ENCODE measurements at places on chromosomes 6 and 20.

GRCh38 chr6:113856625-113857555 is at the start of gene MARCKS:
Gene MARCKS (plus strand): TSS chr6:113857345. CDS start chr6:113857746, 401 bp downstream.
- no peaks in the 10 kb centered on the region for H3K27me3 ChIP-seq
- peaks cover 16% of the 10 kb centered on the region for H3K4me1 ChIP-seq
- peak within 1 kb of the TSS; percentile 97 for H3K4me3 ChIP-seq

DNA sequence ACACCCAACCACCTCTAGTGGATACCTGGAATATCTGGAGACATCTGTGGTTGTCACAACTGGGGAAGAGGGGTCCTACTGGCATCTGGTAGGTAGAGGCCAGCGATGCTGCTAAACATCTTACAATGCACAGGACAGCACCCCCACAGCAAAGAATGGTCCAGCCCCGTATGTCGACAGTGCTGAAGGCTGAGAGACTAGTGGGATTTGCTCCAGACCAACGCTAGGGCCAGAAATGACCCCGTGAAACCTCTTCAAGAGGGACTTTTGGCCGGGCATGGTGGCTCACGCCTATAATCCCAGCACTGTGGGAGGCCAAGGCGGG is 7.2 kb downstream of the PREX1 start:
- H3K4me3 ChIP-seq = no peak overlapping the region
- no peak for DNase-seq
- no peaks in the 10 kb centered on the region for H3K36me3 ChIP-seq
- H3K4me1 ChIP-seq = peaks cover 24% of the 10 kb centered on the region

GRCh38 chr20:11112832-11113231 is 439.0 kb upstream of the JAG1 start:
- no peak for DNase-seq
- no peaks in the 10 kb centered on the region for H3K36me3 ChIP-seq
- H3K4me1 ChIP-seq = peaks cover 5% of the 10 kb centered on the region
- no peaks in the 10 kb centered on the region for H3K27me3 ChIP-seq
- H3K4me3 ChIP-seq = no peak overlapping the region
- no peak overlapping the region for H3K27ac ChIP-seq

DNA sequence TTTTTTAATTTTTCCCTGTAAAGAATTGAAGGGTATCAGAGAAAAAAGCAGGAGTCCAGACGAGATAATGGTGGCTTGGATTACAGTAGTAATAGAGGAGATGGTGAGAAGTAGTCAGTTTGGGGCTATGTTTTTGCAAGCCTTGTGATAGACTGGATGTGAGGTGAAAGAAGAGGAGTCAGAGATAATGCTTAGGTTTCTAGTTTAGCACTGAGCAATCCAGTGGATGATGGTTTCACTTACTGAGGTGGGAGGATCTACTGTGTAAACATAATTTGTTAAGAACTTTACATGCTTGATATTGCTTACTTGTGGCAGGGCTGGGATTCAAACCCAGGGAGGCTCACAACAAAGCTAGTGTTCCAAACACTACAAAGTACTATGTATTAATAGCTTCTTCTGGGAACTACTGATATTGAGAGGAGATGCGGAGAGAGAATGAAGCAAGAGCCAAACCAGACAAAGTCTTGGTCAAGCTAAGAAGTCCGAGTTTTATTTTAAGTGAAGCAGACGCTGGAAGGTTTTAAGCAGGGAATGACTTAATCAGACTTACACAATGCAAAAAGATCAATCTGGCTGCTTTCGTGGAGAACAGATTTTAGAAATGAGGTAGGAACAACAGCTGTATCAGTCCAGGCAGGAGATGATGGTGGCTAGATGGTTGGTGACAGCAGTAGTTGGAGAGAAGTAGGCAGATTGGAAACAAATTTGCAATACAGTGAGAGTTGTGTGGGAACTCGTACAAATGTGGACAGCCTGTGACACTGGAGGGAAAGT is 58.0 kb downstream of the ZFAND3 start:
- H3K4me1 ChIP-seq = peaks cover 34% of the 10 kb centered on the region
- no peak overlapping the region for H3K4me3 ChIP-seq
- no peak for DNase-seq
- H3K27ac ChIP-seq = no peak overlapping the region

DNA sequence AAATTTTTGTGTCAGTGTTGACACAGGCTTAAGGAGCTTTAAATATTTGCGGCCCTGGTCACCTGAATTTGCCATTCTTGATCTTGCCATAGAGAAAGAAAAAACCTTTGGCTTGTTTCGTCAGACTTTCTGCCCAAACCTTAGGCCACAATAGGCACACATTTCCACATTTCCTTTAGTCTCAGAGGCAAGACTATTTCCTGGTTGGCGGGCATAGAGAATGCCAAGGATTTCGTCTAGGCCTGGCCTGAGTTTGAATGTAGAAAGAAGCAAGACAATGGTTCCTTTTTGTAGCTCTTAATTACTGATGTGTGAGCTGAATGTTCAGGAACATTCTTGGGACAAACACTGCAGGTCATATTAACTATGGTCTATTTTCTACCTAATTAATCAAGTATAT is 108.1 kb downstream of the TRMT11 start:
- no peaks in the 10 kb centered on the region for H3K36me3 ChIP-seq
- DNase-seq = no peak
- H3K4me1 ChIP-seq = peaks cover 24% of the 10 kb centered on the region
- H3K27ac ChIP-seq = no peak overlapping the region

GRCh38 chr20:29742699-29743100 is 1514.8 kb upstream of the DEFB115 start:
- H3K27me3 ChIP-seq = no peaks in the 10 kb centered on the region
- H3K4me1 ChIP-seq = no peaks in the 10 kb centered on the region
- H3K27ac ChIP-seq = no peak overlapping the region
- no peaks in the 10 kb centered on the region for H3K36me3 ChIP-seq

DNA sequence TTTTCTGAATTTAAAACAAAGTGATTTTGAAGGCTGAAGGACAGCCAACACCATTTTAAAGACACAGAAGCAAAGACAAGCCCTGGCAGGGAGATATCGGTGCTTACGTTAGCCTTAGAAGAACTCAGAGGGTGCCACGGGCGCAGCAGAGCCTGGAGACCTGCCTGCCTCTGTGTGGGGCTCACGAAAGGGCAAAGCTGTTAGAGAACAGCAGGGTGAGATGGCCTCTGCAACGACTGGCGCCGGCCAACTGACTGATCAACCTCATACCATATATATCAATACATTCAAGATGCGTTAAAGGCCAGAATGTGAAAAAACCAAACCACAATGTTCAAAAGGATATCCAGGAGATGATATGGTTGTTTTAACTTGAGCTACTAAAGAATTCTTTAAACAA is 151.0 kb upstream of the RPS6KA2 start:
- no peaks in the 10 kb centered on the region for H3K27me3 ChIP-seq
- no peak for DNase-seq
- H3K4me1 ChIP-seq = no peaks in the 10 kb centered on the region
- H3K36me3 ChIP-seq = no peaks in the 10 kb centered on the region
- H3K27ac ChIP-seq = no peak overlapping the region

- no peak overlapping the region for H3K27ac ChIP-seq
- H3K4me3 ChIP-seq = no peak overlapping the region
- peaks cover 6% of the 10 kb centered on the region for H3K4me1 ChIP-seq
- no peaks in the 10 kb centered on the region for H3K36me3 ChIP-seq
These were observed 131.8 kb downstream of the SLC23A2 start for GRCh38 chr20:4869290-4870193.

DNA sequence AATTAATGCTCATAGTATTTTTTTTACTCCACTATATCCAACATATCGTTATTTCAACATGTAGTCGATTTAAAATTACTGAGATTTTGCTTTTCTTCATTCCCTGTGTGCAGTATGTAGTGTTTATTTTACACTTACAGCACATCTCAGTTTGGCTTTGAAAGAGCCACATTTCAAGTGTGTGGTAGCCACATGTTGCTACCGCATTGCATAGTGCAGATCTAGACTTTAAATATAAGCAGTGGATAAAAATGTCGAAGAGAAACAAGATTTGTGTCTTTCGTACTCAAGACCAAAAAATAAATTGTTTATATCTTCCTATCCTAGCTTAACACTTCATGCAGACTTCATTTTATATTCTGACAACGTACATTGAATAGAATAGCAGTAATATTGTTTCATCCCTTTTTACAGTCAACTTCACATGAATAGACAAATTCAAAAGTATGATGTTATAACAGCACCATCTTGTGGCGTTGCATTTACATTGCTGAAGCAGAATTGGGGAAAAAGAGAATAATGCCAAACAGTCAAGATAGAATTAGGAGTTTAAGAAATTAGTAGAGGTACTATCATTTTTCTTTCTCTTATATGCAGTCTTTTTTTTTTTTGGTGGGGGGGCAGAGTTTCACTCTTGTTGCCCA is 29.9 kb downstream of the FBXO5 start:
- H3K27ac ChIP-seq = no peak overlapping the region
- peak; percentile 37 for DNase-seq
- no peaks in the 10 kb centered on the region for H3K36me3 ChIP-seq
- H3K4me3 ChIP-seq = no peak overlapping the region

- H3K4me3 ChIP-seq = no peak overlapping the region
- no peaks in the 10 kb centered on the region for H3K4me1 ChIP-seq
- H3K27ac ChIP-seq = no peak overlapping the region
These were observed 30.6 kb downstream of the MOCS1 start for GRCh38 chr6:39903656-39904055.

DNA sequence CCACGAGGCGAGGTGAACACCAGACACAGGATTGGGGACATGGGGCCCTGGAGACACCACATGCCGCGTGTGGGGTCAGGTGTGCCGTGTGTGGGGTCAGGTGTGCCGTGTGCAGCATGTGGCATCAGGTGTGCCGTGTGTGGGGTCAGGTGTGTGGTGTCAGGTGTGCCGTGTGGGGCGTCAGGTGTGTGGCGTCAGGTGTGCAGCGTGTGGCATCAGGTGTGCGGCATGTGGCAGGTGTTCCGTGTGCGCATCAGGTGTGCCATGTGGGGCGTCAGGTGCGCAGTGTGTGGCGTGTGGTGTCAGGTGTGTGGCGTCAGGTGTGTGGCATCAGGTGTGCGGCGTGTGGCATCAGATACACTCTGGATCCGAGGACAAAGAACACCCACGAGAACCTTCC is 77.9 kb downstream of the WDR27 start:
- H3K4me3 ChIP-seq = no peak overlapping the region
- peaks cover 15% of the 10 kb centered on the region for H3K4me1 ChIP-seq
- no peaks in the 10 kb centered on the region for H3K27me3 ChIP-seq
- DNase-seq = no peak
- no peaks in the 10 kb centered on the region for H3K36me3 ChIP-seq

DNA sequence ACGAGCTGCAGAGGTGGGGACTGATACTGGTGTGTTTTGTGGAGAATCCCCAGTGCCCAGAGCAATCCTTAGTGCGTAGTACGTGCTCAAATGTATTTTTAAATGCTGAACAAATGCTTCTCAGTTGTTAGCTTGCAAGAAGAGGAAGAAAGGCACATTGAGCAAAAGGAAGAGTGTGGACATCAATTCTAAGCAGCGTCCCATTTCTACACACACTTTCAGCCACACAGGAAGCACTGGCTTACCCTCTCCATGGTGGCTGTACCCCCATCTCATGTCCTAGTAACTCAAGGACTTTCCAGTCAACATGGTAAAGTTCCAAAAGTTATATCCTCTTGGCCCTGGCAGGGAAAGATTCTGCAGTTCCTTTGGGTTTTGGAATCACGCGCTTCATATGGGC is 98.8 kb upstream of the NXT1 start:
- H3K4me1 ChIP-seq = peaks cover 18% of the 10 kb centered on the region
- H3K27ac ChIP-seq = no peak overlapping the region
- no peak for DNase-seq
- no peaks in the 10 kb centered on the region for H3K27me3 ChIP-seq
- H3K4me3 ChIP-seq = no peak overlapping the region

DNA sequence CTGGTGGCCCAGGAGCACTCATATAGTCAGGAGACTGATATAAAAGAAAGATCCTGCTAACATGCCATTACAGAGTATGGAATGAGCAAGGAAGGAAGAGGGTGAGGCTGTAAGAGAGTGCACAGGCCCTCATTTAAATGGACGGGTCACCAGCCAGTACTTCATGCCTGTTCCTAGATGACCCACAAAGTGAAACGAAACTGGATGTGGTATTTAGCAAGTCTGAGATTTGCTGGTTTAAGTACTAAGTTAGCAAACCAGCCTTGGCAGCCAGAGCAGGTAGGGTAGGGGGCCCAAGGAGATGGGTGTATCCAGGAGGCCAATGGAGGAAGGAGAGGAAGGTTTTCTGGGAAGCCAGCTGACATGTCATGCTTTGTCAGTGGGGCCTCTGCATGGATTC is 15.9 kb downstream of the NT5E start:
- H3K4me3 ChIP-seq = no peak overlapping the region
- no peak overlapping the region for H3K27ac ChIP-seq
- DNase-seq = no peak
- no peaks in the 10 kb centered on the region for H3K36me3 ChIP-seq
- no peaks in the 10 kb centered on the region for H3K27me3 ChIP-seq

DNA sequence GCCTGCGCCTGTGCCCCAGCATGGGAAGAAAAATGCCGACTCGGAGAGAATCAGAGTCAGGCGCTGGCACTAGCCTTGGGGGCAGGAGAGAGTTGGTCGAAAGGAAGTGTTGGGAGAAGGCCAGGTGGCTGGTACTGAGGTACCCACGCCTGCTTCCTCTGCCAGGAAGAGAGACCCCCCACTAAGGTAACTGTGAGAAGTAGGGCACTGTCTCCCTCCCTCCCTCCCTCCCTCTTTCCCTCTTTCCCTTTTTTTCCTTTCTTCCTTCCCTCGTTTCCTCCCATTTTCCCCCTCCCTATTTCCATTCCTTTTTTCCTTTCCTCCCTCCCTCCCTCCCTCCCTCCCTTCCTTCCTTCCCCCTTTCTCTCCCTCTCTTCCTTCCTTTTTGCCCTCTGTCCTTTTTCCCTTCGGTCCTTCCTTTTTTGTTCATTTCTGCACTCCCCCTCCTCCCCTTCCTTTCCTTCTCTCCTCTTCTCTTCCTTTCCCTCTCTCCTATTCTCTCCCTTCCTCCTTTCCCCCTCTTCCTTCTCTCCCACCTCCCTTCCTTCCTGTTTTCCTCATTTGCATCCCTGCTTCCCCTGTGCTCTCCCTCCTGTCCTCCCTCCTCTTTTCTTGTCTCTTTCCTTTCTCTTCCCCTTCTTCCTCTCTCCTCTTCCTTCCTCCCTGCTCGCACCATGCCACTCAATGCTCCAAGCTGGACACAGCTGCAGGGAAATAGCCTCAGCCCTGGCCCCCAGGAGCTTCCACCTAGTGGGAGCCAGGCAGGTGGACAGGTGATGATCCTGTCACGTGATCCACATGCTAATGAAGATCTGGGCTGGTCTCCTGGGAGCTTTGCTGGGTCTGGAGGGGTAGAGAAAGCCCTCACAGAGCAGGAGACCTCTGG is 148.0 kb downstream of the DHX35 start:
- H3K4me3 ChIP-seq = no peak overlapping the region
- DNase-seq = peak; percentile 24
- H3K27ac ChIP-seq = no peak overlapping the region
- H3K4me1 ChIP-seq = peaks cover 43% of the 10 kb centered on the region
- H3K27me3 ChIP-seq = no peaks in the 10 kb centered on the region

DNA sequence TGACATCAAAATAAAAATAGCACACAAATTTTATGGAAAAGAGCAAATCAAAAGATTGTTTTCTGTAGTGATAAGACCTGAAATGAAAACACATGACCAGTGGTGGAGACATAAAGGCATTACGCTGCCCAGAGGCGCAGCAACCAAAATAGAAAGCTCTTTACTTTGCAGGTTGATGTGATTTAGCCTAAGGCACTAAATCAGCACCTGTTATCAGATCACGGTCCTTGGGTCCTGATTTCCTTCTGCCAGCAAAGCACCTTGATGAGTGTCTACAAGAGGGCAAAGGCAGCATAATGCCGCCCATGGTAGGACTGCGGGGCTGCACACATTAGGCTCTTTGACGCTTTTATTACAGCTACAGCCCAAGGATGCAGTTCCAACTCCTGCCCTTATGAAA is 19.3 kb upstream of the RAMACL start:
- no peaks in the 10 kb centered on the region for H3K27me3 ChIP-seq
- H3K4me3 ChIP-seq = no peak overlapping the region
- peaks cover 9% of the 10 kb centered on the region for H3K4me1 ChIP-seq

Data from neural progenitor cell (in vitro differentiated cells).